ENCODE measurements at places on chromosomes 3 and 15.

GRCh38 chr15:88512078-88512477 lies 34.4 kb downstream of the DET1 start:
- DNase-seq: peak; percentile 88

GRCh38 chr3:31242026-31242960 lies 290.4 kb upstream of the STT3B start:
- no peak for DNase-seq

DNA sequence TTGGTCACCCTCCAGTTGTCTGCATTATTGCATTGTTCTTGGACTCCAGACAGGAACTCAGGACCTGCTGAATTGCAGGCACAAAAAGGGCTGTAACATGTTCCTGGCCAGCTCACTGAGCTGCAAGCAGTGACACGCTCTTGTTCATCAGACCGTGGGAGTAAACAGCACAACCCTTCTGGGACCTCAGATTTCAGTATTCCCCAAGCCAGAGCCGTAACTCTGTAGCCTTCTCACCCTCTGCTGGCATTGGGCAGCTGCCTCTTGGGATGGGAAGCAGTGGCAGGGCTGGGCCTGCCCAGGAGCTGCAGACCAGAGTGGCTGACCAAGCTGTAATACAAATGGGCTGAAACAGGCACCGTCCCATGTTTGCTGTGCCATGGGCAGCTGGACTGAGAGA lies 607.1 kb upstream of the BCHE start:
- DNase-seq: no peak

GRCh38 chr15:53671545-53671944 lies 87.9 kb downstream of the WDR72 start:
- peak; percentile 24 for DNase-seq

DNA sequence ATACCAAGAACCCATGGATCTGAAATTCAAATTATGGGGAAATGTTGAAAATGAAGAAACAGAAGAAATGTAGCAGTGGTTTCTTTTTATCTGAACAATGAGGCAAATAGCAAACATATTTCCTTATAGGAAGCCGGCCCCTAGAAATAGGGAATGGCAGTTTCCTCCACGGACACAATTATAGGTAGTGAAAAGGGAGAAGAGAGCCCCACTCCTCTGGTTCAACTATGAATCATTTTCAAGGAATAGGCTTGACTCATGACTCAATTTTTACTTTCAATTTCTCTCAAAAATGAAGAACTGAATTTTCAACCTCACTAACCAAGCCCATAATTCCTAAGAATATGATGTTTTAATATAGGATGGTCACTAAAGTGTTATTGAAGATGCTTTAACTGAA lies 243.1 kb downstream of the MECOM start:
- DNase-seq: no peak

DNA sequence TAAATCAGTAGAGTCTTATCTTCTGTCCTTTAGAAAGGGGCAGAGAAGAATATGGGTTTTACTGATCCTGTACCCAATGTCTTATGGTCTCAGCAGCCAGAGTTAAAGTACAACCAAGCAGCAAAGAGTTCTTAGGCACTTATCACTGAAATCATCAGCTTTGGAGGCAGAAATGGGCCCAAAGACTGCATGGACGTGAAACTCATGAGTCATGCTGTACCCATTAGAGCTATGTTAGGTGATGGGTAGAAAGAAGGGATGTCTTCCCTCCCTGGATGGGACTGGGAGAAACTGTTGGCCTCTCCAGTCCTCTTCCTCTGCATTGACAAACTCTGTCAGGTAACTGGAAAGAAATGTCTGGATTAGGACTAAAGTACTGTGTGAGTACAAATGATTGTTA lies 63.4 kb downstream of the EOMES start:
- DNase-seq: no peak

- DNase-seq: no peak
Observed at GRCh38 chr15:82303956-82304777, 41.5 kb downstream of the SAXO2 start.

DNA sequence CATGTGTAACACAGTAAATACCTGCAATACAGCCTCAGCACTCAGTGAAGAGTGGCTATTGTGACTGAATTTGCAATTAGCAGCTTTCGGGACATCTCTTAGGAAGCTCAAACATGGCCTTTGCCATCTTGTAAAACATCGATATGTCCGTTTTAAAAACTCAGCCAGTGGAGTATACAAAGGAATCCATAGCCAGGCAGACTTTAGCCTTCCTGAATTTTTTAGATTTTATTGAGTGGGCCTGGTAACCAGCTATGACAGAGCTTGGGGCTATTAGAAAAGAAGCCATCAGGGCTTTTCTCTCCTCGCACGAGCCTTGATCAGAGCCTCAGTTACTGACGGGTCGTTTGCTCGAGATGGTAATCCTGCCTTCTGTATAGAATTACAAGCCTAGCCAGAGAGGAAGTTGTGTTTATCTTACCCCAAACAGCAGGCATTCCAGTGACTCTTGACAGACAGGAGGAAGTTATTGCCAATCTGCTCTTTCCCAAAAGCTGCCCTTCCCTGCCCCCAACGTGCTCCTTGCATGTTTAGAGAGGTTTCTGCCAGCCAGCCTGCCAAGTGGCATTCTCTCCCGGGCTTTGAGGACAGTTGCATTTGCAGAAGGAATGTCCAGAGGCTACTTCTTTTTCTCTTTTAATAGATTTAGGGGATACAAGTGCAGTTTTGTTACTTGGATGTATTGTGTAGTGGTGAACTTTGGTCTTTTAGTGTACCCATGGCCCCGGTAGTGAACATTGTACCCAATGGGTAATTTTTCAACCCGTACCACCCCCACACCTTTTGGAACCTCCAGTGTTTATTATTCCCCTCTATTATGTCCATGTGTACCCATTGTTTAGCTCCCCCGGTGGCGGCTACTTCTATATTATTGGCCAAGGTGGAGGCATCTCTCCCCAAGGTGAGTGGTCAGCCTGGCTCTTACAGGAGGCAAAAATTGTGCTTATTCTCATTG lies 40.6 kb downstream of the ITPR1 start:
- peak; percentile 95 for DNase-seq

- DNase-seq: no peak
Observed at GRCh38 chr15:93247466-93248121, 158.6 kb upstream of the RGMA start.

GRCh38 chr3:186003610-186004009 lies 65.8 kb upstream of the TRA2B start:
- no peak for DNase-seq

GRCh38 chr3:127762077-127762786 lies 60.1 kb downstream of the MGLL start:
- no peak for DNase-seq

DNA sequence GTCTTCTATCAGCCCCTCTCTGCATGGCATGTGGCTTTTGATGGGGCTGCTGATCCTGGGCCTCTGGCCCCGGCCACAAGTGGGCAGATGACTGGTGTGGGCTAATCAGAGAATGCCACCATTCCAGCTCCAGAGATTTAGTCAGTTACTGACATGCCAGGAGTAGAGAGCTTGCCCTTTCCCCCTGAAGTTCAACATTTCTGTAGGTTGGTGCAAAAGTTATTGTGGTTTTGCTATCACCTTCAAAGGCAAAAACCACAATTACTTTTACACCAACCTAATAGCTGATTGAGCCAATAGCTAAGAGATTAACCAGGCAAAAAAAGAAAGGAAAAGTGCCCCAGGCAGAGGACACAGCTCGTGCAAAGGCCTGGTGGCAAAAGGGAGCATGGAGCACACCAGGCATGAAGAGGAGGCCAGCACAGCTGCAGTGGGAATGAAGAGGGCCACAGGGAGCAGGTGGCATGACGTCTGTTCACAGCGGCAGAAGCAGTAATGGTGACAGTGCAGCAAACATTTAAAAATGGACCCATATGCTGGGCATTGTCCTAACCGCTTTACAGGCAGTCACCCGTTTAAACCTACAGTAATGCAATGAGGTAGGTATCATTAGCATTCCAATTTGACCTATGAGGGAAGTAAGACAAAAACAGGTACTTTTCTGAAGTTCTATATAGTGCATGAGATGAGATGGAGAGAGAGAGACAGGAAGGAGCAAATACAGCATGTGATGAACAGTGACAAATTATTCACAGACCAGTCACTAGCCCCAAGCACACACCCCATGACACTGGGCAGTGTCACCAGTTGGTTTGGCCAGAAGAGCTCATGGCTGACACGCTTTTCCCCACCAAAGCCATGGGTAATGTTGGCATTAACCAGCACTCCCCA lies 373.0 kb upstream of the PROK2 start:
- peak; percentile 37 for DNase-seq

- DNase-seq: no peak
Observed at GRCh38 chr15:69758810-69759790, 306.5 kb downstream of the RPLP1 start.

GRCh38 chr3:32288819-32289218 lies 50.3 kb downstream of the CMTM8 start:
- DNase-seq: no peak

DNA sequence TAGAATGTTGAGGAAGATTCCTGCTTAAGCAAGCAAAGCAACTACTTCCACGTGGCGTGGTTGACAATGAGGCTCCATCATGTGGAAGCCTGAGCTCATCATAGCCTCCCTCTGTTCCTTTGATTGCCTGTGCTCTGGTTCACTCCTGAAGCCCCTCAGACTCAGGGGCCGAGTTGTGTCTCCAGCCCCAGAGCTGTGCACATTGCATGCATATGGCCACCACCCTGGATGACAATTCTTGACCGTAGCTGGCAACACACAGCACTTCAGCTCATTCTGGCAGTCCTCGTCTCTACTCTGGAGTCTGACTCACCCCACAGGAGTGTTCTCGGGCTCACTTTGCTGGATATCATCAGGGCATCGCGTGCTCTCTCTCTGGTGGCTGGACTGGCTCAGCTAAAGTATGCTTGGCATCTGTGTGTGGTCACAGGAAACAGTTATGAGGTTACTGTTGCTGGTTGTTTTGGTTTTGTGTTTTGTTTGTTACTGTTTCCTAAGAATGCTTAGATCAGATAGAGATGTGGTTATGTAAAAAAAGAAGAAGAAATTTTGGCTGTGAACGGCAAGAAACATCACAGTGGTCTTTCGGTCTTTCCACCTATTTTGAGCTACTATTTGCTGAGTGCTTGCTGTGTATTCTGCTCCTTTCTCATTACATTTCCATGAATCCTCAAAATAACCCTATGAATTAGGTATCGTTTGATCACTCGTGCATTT lies 41.6 kb upstream of the MRPS22 start:
- no peak for DNase-seq

DNA sequence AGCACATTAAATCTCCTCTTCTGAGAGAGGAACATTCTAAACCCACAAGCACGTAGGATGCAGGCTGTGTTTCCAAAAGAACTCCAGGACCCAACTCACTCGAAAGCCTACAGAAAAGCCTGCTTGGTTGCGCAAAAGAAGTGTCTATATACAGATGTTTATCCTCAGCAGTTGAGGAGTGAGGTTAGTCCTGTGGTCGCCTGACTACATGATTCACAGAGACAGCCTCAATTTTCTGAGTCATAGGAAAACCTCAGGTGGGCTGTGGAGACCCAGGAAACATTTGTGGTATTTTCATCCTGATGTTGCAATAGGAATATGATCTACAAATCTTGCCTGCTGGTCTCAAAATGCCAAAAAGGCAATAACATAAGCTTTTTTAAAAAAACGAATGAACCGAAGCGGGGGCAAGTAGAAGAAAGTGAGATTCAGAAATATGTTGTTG lies 183.8 kb upstream of the THRB start:
- DNase-seq: no peak

GRCh38 chr3:155744626-155745324 lies at the start of gene PLCH1:
TSS of gene PLCH1 (minus strand) at chr3:155745071. CDS start at chr3:155704224, 40,847 bp downstream.
- peak; percentile 90 for DNase-seq

- DNase-seq: no peak
Observed at GRCh38 chr3:147030274-147030673, 376.1 kb downstream of the ZIC4 start.

GRCh38 chr15:94259121-94259751 lies 27.9 kb downstream of the MCTP2 start:
- no peak for DNase-seq

GRCh38 chr15:75232826-75233503 lies 25.2 kb upstream of the GOLGA6C start:
- no peak for DNase-seq

DNA sequence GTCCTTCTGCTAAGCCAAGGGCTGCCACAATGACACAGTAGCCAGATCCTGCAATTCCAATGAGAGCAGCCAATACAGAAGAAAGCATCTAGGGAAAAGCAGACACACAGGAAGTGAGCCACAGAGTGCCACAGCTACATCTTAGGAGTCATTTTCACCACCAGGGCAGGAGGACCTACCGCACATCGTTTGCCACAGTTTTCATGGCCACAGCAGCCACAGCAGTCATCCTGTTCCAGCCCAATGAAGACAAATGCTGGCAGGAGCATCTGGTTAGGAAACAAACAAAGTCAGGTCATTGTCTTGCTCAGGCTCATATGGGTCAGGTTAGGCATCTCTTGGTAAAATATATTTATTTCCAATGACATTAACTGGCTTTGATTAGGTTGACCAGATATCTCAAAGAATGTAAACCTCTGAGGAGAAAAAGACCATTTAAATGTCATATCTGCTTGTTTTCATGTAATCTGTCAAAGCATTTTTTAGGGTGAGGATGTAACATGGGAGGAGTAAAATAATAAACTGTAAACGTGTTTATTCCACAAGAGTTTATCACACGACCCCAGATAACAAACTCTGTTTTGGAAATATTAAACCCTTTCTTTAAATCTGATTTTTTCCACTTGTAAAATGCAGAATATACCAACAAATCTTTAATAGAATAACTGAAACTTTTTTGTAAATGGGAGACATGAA lies 1.8 kb downstream of the TM4SF1 start:
- no peak for DNase-seq

DNA sequence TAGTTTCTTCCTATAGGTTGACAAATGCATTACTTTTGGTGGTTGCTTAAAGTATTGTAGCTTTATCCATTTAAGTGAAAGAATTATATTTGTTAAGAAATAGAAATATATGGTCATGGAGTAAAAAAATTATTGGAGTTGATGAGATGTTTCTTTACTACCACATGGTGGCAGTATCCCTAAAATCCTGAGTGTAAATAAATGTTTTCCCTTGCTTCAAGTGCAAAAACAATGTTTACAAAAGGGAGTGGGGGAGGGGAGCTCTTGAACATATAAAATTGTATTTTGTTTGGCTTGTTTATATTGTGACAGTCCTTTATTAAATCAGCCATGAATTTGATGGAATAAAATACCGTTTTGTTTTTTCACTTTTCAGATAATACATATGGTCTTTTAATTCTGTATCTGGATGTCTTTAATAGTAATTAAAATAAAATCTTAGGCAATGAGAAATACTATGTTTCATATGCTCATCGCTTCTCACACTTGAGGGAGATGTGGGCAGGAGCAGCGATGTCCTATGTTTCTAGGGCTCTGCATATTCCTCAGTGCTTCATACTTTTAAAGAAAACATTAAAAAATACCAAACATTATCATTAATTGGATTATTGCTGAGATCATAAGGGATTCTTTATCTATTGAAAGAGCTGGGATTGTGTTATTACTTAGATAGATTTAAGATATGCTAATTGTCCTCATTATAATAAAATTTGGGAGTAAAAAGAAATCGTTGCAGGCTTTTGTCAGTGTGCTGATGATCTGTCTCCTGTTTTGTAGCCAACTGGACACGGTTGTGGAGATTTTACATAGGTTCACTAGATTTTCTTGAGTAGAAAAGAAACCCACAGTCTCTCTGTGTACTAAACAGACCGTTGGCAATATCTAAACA lies 349.7 kb downstream of the TUSC7 start:
- no peak for DNase-seq

Data from NCI-H524 (cell line).